ENCODE measurements at places on chromosomes 7 and 10.
A peak's percentile ranks its signal among the peaks of the same experiment; 100 is the strongest.

- peak; percentile 86 for DNase-seq
Measured at GRCh38 chr10:92848441-92849233, at the start of gene EXOC6. Gene EXOC6, plus strand, starts transcription at chr10:92848520. Its CDS starts 14 bp downstream, at chr10:92848534.

- DNase-seq, result no peak
Measured at GRCh38 chr10:70770001-70770400, 15.2 kb downstream of the TBATA start.

- no peak for DNase-seq
Measured at GRCh38 chr10:4568731-4569130, 257.3 kb upstream of the AKR1E2 start.

DNA sequence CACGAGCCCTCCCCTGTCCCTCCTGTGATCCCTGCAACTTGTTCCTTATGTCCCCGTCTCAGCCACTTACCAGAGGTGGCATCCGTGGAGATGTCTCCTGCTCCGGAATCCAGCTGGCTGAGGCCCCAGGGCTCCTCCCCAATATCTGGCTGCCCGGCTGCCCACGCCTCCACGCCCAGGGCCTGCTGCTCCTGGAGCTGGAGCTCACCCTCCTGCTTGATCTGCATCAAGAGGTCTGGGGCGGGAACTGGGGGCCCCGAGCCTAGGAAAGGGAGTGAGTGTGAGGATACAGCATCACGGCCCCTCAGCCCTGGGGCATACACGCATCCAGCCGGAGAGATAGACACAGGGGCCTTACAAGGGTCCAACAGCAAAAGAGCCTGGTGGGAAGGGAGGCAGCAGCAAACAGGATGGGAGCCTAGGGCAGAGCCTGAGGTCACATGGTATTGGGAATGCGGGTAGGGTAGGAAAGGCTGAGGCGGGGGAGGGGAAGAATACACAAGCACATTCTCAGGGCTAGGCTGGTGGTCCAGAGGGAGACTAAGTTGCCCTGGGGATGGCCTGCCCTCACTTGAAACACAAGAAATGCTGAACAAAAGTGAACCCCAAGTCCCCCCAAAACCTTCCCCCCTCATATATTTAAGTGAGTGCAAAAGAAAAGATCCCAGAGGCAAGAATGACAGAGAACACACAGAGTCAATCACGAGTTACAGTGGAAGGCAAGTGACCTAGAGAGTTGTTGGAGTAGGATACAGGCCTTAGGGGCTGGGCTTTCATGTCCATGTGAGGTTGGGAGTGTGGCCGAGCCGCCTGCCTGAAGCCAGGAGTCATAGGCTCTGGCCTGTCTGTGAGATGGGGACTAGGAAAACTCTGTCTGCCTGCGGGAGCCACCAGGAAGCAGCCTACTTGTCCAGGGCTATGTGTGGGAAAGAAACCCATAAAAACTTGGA is 16.9 kb upstream of the ZNF777 start:
- DNase-seq, result no peak

GRCh38 chr7:39958038-39958437 is 8.0 kb downstream of the CDK13 start:
- DNase-seq, result no peak

DNA sequence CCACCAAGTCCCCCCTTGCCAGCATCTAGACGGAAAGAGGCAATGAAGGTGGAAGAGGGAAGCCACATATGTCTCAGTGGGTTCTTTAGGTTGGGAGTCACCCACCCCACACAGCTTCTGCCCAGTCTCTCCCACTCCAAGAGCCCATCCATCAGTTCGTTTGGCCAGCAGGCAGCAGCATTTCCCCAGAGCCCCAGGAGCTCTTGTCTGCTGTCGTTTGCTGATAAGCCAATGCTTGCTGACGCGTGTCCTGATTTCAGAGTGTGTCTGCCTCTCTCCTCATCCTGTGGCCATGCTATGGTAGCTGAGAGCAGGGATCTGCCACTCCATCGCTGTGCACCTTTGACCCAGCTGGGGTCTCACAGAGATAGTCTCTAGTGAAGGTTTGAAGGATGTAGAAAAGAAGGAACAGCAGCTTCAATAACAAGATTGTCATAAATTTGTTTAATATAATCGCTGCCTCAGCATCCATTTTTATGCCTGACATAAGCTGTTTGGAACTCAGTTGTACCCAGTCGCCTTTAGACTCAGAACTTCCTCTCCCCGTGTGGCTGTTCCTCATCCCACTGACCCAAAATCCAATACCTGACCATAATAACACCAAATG is 39.4 kb upstream of the GDF10 start:
- no peak for DNase-seq

GRCh38 chr10:114326795-114327194 is 77.5 kb downstream of the AFAP1L2 start:
- no peak for DNase-seq

GRCh38 chr10:48496105-48496830 is 108.6 kb downstream of the ARHGAP22 start:
- DNase-seq, result no peak

GRCh38 chr10:42928064-42928463 is 145.5 kb downstream of the BMS1 start:
- no peak for DNase-seq

GRCh38 chr7:4842319-4843064 is 19.3 kb downstream of the PAPOLB start:
- no peak for DNase-seq

DNA sequence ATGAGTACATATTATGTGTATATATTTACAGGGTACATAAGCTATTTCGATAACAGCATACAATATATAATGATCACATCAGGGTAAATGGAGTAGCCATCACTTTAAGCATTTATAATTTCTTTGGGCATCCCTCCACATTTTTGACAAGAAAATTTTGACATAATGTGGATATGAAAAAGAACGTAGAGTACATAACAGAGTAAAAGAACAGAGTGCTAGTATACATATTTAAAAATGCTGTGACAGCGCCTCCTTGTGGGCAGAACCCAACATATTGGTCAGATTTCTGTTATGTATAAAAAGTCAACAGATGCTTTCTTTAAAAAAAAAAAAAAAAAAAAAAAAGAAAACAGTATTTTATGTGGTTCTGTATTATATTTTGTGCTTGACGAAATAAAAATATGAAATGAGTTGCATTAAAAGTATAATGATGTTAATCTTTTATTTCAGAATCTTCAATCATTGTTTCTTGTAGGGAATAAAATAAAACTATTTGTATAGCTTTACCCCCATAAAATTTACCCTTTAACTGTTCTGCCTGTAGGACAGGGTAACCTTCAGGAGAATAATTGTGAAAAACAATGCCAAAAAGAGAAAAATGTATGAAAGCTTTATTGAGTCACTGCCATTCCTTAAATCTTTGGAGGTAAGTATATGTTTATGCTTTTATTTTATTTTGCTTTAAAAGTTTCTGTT is 18.3 kb upstream of the HBP1 start:
- peak; percentile 77 for DNase-seq

- DNase-seq, result no peak
Measured at GRCh38 chr7:128035712-128036111, 4.5 kb upstream of the LRRC4 start.

GRCh38 chr7:115516341-115516740 is 514.2 kb downstream of the TFEC start:
- no peak for DNase-seq

Measured in activated naive CD4-positive, alpha-beta T cell treated with anti-CD3 and anti-CD28 coated beads, Interleukin-2, amount 50 U/mL, for 16 hours (primary cell).